ENCODE measurements at places on chromosomes 3 and 15.

GRCh38 chr3:61334783-61335182, 83.5 kb upstream of the FHIT start:
- DNase-seq, result no peak

GRCh38 chr15:30675126-30675525, 49.2 kb downstream of the ARHGAP11B start:
- no peak for DNase-seq

- DNase-seq, result no peak
Measured at GRCh38 chr3:17356585-17356984, 385.8 kb downstream of the TBC1D5 start.

DNA sequence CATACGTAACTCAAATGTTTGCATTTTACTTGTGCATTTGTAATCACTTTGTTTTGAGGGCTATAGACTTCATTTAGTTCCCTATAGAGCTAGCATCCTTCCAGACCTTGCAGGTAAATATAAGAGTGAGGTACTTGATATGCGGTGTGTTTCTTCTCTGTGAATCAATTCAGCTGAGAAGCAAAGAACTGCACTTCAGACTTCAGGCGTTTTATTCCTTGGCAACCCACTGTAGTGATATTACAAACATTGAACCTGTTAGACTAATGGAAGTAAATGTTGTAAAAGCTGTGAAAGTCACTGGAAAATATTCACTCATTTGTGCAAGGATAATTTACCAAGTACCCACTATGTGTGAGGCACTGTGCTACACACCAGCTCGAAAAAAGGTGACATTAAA, 94.1 kb upstream of the CHL1 start:
- no peak for DNase-seq

DNA sequence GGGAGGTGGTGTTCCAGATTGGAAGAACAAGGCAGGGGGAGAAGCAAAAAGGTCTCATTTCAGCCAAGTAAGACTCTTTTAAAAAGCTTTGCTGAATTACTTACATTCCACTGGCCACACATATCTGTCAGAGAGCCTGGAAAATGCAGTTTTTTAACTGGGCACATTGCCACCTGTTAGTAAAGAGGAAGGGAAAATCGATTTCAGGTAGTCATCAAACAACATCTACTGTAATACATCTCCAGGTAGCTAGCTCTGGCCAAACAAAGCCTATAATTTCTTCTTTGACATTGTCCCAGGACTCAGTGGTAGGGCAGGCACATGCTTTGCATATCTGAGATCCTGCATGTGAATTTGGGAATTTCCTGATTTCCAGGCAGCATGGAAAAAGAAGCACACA, 480.7 kb upstream of the SUCLG2 start:
- DNase-seq, result no peak

- no peak for DNase-seq
Measured at GRCh38 chr3:71061037-71061436, 522.5 kb downstream of the FOXP1 start.

GRCh38 chr3:166011771-166012170, 174.5 kb upstream of the BCHE start:
- DNase-seq, result no peak

DNA sequence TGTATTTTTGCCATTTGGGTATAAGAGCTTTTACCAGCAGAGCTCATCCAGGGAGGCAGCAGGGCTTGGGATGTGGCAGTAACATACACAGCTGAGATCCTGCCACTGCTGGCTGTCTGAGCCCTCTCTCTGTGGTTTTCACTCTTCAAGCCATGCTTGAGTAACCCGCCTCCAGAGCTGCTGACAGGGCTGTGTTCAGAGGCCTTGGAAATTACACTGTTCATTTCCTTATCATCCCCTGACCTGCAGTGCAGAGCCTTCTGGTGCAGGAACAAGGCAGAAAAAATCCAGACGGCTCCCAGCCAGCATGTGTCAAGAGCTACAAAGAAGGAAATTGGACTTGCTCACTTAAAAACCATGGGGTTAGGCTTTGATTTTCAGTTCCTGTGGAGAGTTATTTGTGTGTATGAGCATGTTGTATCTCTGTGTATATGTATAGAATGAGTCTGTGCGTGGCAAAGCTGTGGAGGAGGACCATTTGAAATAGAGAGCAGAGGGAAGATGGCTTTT, 47.0 kb downstream of the ZNF609 start:
- peak; percentile 65 for DNase-seq

DNA sequence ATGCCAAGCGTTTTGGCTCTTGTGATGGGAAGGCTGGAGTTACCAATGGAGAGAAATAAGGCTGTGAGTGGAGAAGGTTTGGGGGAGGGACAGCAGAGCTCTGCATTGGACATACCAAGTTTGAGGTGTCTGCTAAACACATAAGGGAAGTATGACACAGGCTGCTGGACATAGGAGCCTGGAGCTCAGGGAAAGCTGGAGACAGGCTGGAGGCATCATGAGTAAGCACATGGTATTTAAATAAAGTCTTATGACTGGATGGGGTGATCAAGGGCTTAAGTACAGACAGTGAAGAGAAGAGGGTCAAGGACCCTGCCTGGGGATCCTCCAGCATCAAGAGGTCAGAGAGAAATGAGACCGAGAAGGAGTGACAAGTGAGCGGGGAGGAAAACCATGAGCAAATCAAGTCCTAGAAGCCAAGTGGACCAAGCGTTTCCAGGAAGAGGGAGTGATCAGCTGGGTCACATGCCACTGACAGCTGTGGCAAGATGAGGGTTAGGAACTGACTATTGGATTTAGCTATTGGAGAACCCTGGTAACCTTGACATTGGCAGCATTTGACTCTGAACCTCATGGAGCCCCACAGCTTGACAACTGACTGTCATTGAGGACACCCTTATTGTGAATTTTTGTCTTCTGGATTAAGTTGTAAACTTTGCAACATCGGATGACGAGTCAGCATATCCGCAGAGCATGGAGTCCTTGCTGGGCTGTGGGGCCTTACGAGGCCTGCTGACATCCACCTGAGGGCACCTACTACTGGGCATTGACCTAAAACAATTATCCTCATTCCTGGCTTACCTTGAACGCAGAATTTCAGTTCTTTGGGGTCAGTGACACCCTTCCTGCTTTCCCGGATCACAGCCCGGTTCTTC, 78.7 kb upstream of the ETV5 start:
- no peak for DNase-seq

DNA sequence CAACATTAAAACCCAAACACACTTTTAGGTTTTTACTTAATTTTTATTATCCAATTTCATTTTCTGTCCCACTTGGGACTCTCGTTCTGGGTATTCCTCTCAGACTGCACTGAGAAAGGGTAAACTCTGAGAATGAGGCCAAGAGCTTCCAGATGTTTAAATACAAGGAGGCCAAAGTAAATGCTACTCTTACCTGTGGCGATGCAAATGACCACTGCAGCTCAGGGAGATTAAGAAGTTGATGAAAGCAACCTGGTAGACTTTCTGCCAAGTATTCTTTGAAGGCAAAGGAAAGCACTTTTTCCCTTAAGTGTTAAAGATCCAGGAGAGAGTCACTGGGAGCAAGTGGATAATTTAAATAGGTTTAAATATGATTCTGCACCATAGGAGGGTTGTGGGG, 39.1 kb downstream of the NPTN start:
- DNase-seq, result no peak

GRCh38 chr3:187777331-187777941, 32.2 kb upstream of the BCL6 start:
- no peak for DNase-seq

- no peak for DNase-seq
Measured at GRCh38 chr3:87766721-87767120, 292.1 kb downstream of the CGGBP1 start.

DNA sequence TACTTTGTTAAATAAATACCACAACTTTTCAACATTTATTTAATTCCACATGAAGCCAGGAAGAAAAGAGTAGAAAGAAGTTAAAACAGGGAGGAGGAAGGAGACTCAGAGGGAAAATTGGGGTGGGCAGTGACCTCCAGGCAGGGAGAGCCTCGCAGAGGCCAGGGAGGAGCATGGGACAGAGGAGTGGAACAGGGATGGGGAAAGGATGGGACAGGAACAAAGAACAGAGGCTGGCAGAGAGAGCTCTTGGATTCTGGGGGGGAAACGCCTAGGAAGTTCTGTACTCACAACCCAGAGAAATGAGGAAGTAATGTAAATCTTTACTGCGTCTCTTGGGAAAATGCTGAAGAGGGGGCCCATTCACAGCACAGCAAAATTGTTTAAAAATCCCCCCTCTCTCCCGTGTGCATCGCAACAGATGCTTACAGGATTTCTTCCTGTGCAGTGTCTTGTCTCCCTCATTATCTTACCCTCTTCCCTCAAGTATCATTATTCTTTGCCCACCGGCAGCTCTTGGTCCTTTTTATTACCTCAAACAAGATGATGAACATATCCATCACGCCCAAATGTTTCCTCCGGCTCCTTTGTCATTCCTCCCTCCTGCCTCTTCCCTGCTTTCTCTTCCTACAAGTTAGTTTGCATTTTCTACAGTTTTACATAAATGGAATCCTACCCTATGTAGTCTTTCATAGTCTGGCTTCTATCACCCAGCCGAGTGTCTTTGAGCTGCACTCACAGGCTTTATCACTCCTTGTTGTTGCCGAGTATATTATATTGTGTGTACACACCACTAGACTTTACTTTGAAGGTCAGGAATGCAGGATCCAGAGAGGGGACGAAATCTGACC, 65.5 kb downstream of the ARHGAP31 start:
- DNase-seq, result no peak

- no peak for DNase-seq
Measured at GRCh38 chr3:13463618-13464400, 16.3 kb upstream of the HDAC11 start.
